ENCODE measurements at places on chromosomes 5 and 9.

DNA sequence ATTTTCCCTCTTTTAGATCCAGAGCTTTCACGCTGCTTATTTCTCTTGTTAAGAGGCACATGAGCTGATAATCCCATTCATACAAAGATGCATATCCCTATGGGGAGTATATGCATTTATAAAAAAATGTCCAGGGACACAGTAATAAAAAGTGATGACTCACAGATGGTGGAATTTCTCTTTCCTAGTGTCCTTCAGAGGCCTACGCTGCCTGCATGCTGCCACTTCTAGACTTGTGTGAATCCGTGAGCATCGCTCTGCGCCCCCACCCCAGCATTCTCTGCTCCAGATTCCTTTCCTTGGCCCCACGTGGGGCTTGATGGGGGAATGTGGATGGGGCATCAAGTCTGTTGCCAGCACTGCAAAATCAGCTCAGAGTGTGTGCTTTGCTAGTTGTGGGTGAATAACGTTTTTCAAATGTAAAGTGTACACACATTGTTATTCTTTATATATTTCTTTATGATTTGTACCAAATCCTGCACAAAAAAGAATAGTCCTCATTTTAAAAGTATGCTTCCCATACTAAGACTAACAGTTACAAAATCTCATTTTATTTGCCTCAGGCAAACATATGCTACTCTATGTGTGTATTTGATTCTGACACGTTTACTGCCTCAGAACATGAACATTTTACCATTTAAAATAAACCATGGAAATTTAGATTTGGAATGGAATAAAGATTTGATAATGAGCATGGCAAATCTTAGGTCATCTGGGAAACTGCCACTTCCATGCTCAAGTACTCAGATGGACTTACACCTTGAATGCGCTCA, 22.4 kb upstream of the RASGRF2 start:
- no peak for DNase-seq

GRCh38 chr9:127138444-127138843, 16.0 kb upstream of the ANGPTL2 start:
- no peak for DNase-seq

DNA sequence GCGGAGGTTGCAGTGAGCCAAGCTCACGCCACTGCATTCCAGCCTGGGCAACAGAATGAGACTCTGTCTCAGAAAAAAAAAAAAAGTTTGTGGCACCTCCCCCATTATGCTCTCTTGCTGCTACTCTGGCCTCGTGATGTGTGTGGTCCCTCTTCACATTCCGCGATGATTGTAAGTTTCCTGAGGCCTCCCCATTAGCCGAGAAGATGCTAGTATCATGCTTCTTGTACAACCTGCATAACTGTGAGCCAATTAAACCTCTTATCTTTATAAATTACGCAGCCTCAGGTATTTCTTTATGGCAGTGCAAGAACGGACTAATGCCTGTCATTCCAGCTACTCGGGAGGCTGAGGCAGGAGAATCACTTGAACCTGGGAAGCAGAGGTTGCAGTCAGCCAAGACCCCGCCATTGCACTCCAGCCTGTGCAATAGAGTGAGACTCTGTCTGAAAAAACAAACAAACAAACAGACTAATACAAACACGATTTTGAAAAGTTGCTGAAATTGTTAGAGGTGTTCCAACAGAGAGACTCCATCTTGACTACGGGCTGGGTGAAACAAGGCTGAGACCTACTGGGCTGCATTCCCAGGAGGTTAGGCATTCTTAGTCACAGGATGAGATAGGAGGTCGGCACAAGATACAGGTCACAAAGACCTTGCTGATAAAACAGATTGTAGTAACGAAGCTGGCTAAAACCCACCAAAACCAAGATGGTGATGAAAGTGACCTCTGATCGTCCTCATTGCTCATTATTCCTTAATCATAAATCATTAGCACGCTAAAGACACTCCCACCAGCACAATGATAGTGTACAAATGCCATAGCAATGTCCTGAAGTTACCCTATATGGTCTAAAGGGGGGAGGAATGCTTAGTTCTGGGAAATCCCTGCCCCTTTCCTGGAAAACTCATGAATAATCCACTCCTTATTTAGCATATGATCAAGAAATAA, 8.3 kb upstream of the AFF4 start:
- DNase-seq, result no peak

- DNase-seq, result no peak
Measured at GRCh38 chr5:157247267-157247666, 18.7 kb upstream of the CYFIP2 start.

GRCh38 chr5:37665889-37666288, 174.0 kb downstream of the GDNF start:
- no peak for DNase-seq

Measured in HFF-Myc (cell line).